ENCODE measurements at places on chromosomes 6 and 20.
A peak's percentile ranks its signal among the peaks of the same experiment; 100 is the strongest.

GRCh38 chr20:61115364-61116065 is 136.5 kb upstream of the CDH4 start:
- no peak for DNase-seq

DNA sequence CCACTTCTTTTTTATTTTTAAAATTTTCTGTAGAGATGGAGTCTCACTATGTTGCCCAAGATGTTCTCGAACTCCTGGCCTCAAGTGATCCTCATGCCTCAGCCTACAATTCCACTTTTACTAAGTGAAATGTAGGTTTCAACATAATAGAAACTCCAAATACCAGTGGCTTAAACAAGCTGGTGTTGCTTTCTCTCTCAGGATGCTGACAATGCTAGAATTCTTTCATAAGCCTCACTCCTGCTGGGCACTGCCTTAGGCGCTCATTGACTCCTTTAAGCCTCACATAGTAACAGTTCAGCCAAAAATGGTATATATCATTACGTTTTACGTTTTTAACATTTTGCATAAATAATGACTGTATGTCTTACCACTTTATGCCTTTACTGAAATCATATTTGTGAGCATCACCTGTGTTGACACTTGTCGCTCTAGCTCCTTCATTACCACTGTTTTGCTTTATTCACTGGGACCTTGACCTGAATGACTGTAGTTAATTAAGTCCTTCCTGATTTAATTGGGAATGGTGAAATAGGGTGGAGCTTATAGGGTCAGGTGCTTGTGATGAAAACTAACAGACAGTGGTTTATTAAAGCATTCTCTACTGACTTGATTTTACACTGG is 3.9 kb upstream of the CST9 start:
- no peak for DNase-seq

- no peak for DNase-seq
Observed at GRCh38 chr6:139595183-139595582, 220.7 kb upstream of the CITED2 start.

DNA sequence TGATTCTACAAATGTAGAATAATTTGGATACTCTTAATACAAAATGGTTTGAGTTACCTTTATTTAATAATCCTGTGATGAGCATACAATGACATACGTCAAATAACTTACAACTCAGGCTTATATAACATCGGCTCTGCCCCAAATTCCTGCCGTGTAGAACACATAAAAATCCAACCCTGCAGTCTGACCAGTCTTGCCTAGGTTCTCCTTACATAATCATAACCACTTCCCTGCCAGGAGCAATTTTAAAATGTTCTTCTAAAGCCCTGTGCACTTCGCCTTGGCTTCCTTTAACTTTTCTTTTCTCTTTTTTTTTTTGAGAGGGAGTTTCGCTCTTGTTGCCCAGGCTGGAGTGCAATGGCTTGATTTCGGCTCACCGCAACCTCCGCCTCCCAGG is 16.2 kb upstream of the IER3 start:
- no peak for DNase-seq

- peak; percentile 92 for DNase-seq
Observed at GRCh38 chr6:31396422-31397152, 6.8 kb upstream of the MICA start.

- DNase-seq: no peak
Observed at GRCh38 chr6:127102299-127102698, 16.2 kb upstream of the RSPO3 start.

GRCh38 chr6:8860671-8861070 is 425.3 kb upstream of the SLC35B3 start:
- no peak for DNase-seq

DNA sequence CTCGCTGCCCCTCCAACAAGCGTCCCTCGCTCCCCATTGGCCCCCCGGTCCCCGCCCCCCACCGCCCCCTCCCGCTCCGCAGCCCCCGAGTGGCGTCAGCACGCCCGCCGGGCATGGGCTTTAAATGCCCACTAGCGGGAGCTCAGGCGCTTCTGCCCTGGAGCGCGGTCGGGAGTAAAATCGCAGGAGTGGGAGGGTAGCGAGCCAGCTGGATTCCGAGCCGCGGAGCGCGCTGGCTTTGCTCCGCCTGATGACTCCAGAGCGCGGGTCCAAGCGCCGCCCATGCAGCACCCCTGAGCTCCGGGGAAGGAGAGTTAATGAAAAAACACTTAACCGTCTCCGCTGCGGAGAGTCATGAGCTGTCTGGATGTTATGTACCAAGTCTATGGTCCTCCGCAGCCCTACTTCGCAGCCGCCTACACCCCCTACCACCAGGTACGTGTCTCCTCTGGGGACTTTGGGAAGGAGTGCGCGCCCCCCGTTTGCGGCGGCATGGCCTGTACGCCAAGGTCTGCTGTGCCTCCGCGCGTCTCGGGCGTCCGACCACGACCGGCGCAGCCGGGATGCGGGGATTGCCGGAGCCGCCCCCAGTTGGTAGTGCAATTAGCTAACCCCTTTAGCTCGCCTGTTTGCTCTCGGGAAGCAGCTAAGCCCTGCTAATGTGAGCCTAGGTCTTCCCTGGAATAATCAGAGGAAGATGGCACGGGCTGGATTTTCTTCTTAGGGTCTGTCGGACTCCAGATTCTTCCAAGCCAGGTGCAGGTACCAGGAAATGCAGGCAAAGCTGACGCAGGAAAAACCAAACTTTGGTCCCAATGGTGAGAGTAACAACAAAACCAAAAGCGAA is at the start of gene VGLL2:
Gene VGLL2, plus strand, starts transcription at position 149 of the 847 bp plus-strand sequence. Its CDS starts 206 bp downstream, at position 355.
- peak; percentile 35 for DNase-seq

GRCh38 chr6:147311218-147311617 is 107.0 kb downstream of the STXBP5 start:
- DNase-seq: no peak

DNA sequence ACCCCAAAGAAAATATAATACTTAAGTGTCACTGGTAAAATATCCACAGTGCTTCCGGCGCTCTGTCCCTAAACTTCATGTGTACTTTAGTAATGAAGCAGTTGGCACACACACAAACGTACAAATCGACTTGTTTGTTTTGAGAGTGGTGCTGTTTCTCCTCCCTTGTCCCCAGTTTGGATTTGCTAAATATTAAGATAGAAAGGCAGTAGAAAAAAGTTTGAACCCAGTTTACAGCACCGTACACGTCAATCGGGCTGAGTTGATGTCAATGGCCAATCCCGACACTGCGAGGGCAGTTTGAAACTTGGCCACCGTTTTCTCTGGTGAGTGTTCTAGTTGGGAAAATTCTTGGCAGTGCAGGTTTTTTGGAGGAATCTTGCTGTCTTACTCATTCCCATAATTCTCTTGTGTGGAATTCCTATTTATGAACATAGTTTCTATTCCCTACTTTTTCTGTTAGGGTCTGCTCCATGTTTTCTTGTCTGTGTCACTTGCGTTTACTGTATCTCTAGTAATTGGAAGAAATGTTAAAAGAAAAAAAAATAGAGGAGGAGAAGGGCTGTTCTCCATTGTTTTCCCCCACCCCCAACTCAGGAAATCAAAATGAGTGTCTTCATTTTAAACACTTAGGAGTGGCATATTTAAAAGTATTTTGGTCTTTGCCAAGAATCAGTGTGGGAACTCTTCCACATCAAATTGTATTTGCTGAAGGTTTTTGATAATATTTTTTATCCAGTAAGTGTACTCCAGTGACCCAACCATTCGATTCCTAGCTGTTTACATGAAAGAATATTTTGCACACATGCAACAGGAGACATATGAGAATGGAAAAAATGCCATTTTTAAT is 72.3 kb downstream of the OR2B2 start:
- DNase-seq: peak; percentile 65

- no peak for DNase-seq
Observed at GRCh38 chr6:151553416-151554165, 59.8 kb downstream of the CCDC170 start.

DNA sequence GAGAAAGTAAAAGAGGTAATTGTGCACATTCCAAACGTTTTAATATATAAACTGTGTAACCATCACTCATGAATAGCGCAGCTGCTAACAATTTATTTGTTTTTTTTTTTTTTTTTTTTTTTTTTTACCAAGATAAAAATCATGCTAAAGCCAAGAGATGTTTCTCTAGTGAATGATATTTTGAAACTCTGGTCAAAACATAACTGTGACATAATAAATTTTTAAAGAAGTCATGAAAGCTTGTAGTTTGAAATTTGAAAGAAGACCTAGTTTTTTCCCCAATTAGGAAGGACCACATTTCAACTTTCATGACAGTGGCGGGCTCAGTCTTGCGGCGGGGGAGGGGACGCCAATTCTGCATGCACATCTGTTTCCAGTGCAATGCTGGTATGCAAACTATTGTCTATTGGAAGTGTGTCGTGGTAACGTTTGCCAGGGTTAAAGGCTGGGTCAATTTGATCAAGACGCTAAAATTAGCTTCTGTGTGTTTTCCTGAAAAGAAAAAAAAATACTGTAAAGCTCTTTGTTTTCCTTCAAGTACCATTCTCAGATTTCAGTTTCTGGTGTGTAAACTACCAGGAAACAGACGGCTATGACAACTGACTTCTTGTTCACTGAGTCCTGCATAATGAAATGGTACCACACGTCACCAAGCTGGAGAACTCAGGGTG is 211.9 kb downstream of the FOXC1 start:
- DNase-seq: no peak

- no peak for DNase-seq
Observed at GRCh38 chr6:14596410-14596809, 478.8 kb downstream of the CD83 start.

- DNase-seq: no peak
Observed at GRCh38 chr6:144797881-144798589, 512.9 kb downstream of the UTRN start.

DNA sequence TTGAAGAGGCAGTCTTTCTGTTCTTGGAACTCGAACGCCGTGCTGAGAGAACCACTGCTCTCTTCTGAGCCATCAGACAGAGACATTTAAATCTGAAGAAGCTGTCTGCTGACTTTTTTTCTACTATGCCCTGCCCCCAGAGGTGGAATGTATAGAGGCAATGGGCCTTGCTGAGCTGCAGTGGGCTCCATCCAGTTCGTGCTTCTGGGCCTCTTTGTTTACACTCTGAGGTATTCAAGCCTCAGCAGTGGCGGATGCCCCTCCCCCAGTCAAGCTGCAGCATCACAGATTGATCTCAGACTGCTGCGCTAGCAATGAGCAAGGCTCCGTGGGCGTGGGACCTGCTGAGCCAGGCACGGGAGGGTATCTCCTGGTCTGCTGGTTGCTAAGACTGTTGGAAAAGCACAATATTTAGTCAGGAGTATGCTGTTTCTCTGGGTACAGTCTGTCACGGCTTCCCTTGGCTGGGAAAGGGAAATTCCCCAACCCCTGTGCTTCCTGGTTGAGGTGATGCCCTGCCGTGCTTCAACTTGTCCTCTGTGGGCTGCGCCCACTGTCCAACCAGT is 526.8 kb downstream of the CD109 start:
- no peak for DNase-seq

DNA sequence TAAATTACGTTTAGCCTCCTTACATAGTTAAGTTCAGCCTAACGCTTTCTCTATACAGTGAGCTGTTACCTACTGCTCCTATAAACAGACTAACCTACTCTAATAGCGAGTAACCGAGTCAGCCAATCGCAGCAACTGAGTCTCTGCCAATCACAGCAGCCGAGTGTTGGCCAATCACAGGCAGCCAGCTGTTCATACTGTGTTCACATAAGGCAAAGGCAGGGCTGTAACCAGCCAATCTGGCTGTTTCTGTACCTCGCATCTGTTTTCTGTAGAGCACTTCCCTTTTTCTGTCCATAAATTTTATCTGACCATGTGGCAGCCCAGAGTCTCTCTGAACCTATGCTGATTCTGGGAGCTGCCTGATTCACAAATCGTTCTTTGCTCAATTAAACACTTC is 263.9 kb upstream of the JARID2 start:
- DNase-seq: no peak

DNA sequence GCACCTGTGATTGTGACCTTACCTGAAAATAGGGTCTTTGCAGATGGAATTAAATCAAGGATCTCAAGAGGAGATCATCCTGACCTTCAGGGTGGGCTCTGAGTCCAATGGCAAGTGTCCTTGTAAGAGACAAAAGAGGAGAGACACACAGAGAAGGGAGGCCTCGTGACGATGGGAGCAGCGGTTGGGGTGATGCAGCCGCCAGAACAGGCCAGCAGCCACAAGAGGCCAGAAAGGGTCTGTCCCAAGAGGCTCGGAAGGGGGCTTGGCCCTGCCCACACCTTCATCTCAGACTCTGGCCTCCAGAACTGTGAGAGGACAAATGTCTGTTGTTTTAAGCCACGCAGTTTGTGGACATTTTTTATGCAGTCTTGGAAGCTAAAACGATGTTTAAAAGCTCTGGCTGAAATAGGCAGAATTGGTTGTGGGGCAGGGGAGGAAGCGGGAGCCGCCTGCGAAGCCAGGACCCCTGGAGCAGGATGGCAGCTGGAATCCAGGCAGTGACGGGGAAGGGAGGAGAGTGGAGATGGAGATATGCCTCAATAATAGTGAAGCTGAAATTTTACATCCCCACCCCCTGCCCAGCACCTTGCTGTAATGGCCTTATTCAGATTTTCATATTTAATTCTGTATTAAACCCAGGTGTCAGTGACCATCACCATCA is 216.4 kb downstream of the ANKRD60 start:
- no peak for DNase-seq

GRCh38 chr6:11188161-11188915 is 44.1 kb downstream of the NEDD9 start:
- no peak for DNase-seq

GRCh38 chr6:156954816-156955215 is 177.6 kb downstream of the ARID1B start:
- DNase-seq: no peak

DNA sequence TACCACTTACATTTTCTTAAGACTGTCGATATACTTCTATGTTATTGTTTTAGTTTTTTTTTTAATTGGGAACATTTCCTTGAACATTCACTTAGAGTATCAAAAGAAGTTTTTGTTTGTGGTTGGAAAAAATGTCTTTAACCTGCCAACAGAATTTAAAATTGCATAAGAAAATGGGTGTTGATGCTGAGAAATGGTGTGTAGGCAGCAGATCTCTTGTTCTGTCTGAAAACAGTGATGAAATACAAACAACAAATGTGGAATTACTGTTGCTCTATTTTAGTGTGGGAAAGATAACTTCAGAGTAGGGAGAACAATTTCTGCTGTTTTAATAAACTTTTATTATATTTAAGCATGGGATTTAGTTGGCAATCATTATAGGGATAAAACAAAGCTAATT is 293.5 kb downstream of the CDKAL1 start:
- DNase-seq: no peak

DNA sequence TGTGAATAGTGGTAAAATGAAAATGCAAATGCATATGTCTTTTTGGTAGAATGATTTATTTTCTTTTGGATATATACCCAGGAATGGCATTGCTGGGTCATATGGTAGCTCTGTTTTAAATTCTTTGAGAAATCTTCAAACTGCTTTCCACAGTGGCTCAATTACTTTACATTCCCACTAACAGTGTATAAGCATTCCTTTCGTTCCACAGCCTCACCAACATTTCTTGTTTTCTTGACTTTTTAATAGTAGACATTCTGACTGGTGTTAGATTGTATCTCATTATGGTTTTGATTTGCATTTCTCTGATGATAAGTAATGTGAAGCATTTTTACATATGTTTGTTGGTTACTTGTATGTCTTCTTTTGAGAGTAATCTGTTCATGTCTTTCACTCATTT is 144.0 kb downstream of the SIM1 start:
- no peak for DNase-seq

- DNase-seq: no peak
Observed at GRCh38 chr6:166236596-166236995, 68.9 kb upstream of the TBXT start.

- DNase-seq: no peak
Observed at GRCh38 chr6:131597446-131597845, 24.4 kb downstream of the ARG1 start.

GRCh38 chr6:83190626-83191025 is 2.4 kb downstream of the PGM3 start:
- DNase-seq: no peak

Data from transverse colon (tissue), 4 donors.